ENCODE measurements at places on chromosomes 3 and 15.

DNA sequence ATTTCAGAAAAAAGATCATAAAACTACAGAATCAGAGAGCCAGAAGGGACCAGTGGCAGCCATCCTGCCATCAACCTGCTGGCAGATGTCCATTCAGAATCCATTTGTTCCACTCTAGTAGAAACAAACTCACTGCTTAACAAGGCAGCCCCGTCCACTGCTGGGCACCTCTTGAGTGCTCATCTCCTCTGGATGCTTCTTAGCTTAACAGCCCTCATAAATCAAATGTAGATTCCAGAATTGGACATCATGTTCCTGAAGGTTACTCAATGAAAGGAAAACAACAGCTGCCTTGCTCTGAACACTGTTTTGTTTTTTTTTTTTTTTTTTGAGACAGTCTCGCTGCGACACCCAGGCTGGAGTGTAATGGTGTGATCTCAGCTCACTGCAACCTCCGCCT is 37.3 kb downstream of the ABCC5 start:
- no peak for DNase-seq

- no peak for DNase-seq
Measured at GRCh38 chr3:57892423-57892822, 115.8 kb upstream of the FLNB start.

DNA sequence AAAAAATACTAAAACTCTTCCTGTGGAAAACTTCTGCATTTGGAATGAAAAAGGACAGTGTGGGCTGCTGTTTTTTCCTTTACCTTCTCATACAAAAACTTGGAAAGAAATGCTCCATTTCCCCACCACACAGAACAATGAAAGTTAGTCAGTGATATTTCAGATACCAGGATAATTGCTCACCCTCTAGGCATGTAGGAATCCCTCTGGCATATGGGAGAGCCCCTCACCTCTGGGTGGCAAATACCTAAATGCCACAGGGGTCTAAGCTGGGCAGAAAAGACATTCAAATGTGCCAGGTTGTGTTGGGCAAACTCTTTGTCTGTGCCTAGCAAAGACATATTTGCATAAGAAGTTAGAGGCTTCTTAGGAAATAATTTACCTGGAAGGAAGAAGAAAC is 560.3 kb upstream of the NR2F2 start:
- DNase-seq = peak; percentile 6

DNA sequence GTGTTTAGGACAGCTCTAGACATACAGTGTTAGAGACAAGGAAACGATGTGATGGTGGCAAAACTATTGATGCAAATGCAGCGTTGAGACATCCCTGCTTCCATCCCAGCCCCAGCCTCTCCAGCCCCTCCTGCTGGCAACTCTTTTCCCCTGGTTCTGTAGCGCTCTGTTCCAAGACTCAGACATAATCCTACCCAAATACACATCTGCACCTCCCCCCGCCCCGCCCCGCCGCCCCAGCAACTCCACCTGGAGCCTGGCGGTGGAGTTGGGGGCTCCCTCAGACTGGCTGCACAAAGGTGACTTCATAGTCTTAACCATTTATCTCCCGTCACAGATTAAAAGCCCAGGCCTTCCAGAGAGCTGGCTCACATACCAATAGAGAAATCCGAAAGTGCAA is 7.2 kb upstream of the SEC22A start:
- DNase-seq = peak; percentile 89

DNA sequence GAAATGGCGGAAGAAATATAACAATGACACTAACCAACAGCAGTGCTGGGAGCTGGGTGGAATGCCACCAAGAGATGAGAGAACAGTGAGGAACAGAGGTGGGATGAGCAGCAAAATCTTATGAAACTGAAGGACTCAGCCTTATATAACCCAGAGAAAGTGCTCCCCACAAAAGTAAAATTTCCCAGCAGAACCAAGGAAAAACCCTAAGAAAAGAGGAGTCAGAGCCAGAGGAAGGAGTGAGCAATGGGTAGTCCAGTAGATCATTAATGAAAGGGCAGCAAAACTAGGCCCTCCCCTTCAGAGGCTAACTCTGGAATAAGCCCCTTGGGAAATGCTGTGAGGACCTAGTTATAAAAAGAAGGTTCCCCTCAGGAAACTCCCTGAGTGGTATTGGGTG is 24.7 kb upstream of the UBE2E1 start:
- DNase-seq = no peak

- DNase-seq = no peak
Measured at GRCh38 chr3:75089841-75090240, 475.4 kb upstream of the CNTN3 start.

GRCh38 chr3:53645754-53646153 is 151.3 kb downstream of the CACNA1D start:
- DNase-seq = no peak
